ENCODE measurements at places on chromosomes 4 and X.

DNA sequence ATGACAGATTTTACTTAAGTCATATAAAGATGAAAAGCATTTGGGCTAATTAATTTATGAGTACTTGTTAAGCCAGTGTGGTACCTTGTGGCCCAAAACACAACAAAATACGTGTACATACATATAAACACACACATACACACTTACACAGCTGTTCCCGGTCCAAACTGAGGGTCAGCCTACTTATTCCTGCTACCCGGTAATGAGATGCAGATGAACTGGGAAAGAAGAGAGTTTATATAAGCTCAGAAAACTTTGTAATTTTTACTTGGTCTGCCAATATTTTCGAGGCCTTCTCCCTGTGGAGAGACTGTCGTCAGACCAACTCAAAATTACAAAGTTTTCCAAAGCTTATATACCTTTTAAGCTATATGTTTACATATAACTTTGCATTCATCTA is 25.8 kb upstream of the PBDC1 start:
- no peak for DNase-seq

DNA sequence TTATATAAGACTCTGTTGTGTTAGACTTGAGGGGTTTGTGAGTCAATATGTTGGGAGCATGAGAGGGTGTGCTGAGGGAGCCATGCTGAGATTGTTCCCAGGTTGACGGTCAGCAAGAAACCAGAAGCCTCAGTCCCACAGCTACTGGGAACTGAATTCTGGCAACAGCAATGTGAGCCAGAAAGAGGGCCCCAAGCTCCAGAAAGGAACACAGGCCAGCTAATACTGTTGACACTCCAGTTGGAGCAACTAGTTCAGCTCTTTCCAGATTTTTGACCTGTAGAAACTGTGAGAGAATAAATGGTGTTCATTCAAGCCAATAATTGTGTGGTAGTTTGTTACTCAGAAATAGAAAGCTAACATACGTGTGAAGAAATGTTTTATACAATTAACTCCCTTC is 17.1 kb downstream of the ADH1A start:
- no peak for DNase-seq

DNA sequence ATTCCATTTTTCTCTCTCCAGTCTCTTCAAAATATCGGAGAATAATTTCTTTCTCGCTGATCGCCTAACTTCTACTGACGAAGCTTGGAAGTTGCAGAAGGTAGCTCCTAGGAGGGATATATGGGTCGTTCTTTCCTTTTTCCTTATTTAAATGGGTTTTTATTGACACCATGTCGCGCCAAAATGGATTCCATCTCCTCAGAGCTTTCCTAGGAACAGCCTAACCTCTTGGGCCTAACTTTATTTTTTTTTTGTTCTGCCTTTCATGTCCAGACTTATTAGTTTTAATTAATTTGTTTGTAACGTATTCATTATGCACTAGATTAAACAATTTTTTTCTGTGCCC is 359.4 kb upstream of the ZCCHC13 start:
- DNase-seq = no peak

DNA sequence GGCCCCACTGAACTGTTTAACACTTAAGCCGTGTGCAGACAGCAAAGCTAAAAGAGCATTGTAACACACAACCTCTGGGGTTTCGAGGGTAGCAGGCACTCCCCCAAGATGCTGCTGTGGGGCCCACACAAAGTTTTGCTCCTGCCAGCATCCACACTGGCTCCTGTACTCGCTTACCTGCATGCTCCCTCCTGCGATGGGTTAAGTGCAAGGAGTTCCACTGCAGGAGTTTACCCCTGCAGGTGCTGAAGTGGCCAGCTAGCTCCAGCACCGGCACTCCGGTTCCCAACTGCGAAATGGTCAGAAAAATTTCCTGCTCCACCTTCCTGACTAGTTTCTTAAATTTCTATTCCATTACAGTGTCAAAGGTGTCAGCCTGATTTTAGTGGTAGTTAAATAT is 443.5 kb downstream of the PCDH10 start:
- no peak for DNase-seq

GRCh38 chr4:169269916-169270809 is 593 bp downstream of the SH3RF1 start:
- no peak for DNase-seq

DNA sequence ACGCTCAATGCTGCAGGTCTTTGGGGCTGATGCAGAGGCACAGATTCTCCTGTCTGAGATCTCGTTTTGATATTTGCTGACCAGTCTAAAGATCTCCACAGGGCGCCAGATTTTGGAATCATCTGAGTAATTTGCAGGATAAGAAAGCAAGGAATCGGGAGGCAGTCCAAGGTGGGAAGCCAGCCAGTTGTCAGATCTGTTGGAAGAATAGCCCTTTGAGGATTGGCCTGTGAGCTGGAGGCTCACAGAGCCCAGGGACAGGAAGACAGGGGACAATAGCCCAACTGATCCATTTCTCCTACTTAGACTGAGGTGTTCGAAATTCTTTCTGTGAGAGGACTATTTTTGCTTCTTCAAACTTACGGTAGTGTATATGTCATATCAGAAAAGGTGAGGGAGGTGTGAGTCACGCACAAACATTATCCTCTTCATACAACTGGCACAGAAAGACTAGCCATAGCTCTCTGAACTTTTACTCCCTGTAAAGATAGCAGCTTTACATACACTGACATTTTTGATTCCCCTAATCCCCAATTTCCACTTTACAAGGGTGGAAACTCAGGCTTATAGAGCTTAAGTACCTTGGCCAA is 8.8 kb downstream of the DIPK2B start:
- DNase-seq = no peak

DNA sequence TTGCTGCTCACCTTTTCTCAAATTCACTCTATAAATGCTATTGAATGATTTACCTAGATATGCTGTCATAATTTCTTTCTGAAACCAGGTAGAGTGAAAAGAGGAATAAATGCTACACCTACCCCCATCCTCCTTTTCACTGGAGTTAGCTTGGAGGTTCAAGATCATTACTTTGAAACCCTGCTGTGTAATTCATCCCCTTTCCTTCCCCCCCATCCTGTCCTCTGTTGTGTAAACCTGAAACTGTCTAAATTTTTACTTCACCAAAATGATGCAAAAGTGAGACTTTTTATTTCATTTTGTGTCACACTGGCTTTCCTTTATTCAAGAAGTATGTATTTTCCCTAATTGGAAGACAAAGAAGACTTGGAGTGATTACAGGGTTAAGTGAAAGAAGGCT is 5.4 kb downstream of the ZCCHC18 start:
- no peak for DNase-seq

DNA sequence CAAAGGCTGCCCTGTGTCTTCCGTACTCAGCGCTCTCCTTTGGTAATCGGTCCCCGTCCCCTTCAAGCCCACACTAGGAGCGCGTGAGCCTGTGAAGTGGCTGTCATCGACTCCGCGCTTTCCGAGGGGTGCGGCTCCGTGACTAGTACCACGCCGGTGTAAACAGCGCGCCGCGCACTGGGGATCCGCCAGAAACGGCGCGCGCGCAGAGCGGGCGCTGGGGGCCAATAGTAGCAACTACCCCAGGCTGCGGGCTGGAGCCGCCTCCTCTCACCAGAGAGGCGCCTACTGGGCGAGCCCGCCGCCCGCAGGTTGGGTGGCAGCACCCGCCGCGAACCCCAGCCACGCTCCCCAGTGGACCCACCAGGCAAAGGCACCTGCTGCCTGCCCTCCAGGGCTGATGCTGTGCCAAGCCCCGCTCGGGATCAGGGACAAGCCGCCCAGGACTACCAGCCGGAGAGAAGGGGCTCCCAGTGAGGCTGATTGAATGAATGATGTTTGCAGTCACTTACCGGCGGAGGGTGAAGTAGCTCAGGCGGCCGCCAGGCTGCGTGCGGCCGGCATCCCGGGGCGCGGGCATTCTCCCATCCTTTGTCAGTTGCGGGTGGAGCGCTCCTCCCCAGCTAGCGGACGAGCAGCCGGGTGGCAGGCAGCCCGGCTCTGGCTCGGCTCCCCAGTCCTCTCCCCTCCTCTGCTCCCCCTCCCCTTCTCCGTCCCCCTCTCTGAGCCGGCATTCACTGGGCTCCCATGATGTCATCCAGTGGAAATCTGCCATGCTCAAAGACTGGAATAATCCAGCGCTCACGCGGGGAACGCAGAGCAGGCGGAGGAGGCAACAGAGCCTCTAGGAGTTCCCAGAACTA is 370.3 kb upstream of the SMIM31 start:
- DNase-seq = no peak

DNA sequence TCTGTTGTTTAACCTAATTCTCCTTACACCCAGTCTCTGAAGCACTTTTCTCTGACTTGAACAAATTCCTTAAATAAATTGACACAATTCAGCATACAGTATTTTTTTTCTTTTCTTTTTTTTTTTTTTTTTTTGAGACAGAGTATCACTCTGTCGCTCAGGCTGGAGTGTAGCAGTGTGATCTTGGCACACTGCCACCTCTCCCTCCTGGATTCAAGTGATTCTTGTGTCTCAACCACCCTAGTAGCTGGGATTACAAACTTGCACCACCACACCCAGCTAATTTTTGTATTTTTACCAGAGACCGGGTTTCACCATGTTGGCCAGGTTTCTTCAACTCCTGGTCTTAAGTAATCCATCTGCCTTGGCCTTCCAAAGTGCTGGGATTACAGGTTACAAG is 1498.1 kb upstream of the PCDH10 start:
- no peak for DNase-seq

- no peak for DNase-seq
These were observed 95.2 kb downstream of the SHROOM4 start for GRCh38 chrX:50718776-50719175.

- DNase-seq = no peak
These were observed 121.9 kb downstream of the GASK1B start for GRCh38 chr4:158050942-158051341.

GRCh38 chr4:127601029-127601428 is 31.7 kb upstream of the INTU start:
- DNase-seq = no peak

DNA sequence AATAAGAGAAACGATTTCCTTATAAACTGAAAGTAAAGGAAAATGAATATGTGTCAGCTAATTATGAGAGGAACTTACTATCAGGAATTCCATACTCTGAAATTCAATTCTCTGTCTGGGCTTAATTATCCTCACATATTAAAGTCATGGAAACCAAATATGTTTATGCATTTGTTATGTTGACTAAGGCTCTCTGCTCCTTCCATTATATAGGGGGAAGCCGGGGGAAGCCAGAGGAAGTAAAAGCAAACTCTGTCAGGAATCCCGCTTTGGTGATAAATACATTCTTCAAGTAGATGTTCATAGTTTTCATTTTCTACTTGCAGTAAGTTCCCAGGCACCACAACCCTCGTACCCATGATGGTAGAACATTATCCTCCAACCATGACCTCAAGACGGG is 142.8 kb upstream of the VCX2 start:
- DNase-seq = no peak

GRCh38 chrX:99887918-99888317 is 522.2 kb downstream of the PCDH19 start:
- no peak for DNase-seq

DNA sequence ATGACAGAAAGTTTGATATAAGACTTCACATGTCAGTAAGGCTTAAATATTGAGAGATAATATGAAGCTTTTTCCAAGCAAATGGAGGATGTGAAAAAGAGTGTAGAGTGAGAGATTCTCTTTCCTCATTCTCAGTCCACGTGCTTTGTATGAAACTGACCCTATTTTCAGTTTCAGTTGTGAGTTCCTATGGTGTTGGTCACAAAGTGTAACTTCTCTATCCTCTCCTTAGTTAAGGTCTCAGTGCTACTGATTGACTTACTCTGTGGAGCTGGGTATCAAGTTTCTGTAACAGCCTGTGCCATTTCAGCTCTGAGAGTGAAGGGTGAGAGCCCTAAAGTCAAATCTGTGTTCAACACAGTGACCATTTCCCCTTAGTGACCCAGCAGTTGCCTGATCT is 277.2 kb downstream of the EPHA5 start:
- DNase-seq = no peak

GRCh38 chr4:154616287-154616686 is 3.8 kb upstream of the FGG start:
- DNase-seq = no peak

DNA sequence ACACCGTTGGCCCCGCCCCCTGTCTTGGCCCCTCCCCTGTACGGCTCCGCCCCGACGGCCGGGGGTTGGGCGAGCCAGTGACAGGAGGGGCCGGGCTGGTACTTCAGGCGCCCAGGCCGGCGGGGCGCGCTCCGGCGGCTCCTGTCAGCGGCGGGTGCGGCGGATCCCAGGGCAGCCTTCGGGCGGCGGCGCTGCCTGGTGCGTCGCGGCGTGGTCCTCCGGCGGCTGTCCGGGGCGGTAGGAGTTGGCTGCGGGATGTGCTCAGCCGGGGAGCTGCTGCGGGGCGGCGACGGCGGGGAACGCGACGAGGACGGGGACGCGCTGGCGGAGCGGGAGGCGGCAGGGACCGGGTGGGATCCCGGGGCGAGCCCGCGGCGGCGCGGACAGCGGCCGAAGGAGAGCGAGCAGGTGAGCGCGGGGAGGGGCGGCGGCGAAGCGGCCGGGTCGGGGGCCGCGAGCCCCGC is at the start of gene FAM241A:
Gene FAM241A, plus strand, starts transcription at position 129 of the 464 bp plus-strand sequence. Its CDS starts 127 bp downstream, at position 256.
- DNase-seq = peak; percentile 91

DNA sequence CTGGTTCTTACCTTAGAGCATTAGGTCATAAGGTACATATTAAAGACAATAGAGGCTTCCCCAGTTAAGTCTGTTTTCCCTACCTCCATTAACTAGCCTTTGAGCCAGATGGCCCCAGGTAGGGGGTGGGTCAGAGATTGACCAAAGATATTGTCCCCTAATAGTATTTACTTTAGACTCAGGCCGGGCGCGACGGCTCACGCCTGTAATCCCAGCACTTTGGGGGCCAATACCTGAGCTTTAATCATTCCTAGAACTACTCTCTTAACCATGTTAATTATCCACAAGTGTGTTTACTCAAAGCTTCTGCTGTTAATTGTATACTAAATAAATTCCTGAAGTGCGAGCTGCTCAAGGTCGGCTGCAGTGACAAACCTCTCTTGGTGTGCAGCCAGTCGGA is 28.0 kb upstream of the AMBN start:
- DNase-seq = no peak

DNA sequence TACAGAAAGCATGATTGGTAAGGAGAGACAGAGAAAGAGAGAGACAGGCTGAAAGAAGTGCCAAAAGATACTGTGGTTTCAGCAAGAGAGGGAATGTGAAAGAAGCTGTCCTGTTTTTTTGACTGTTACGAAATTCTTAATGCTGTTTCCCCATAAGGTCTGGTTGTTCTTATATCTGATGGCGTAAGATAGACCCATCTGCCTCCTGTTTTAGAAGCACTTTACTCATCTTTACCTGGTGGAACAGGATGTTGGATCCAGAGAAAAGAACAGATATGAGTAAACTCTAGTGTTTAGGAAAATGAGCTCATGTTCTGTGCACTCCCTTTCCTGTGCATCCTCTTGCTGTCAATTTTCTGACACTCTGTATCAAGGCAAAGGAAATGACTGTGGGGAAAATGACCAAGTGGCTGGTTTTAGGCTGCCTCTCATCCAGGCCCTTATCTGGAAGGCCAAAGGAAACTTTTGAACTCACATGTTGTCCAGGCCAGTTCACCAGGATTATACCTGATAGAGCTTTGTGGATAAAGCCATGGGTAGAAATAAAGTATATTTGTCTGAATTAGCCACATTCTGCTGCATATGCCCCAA is 311.7 kb upstream of the HTR2C start:
- DNase-seq = no peak

GRCh38 chrX:119688911-119689321 is 4.1 kb downstream of the SEPTIN6 start:
- DNase-seq = no peak
